ENCODE measurements at places on chromosomes 4 and X.

GRCh38 chr4:78704317-78704716, 71.8 kb upstream of the BMP2K start:
- no peak for DNase-seq

- peak; percentile 72 for DNase-seq
Measured at GRCh38 chr4:159171287-159171686, 68.4 kb downstream of the RAPGEF2 start.

- DNase-seq = no peak
Measured at GRCh38 chrX:153640045-153640686, 6.8 kb upstream of the DUSP9 start.

DNA sequence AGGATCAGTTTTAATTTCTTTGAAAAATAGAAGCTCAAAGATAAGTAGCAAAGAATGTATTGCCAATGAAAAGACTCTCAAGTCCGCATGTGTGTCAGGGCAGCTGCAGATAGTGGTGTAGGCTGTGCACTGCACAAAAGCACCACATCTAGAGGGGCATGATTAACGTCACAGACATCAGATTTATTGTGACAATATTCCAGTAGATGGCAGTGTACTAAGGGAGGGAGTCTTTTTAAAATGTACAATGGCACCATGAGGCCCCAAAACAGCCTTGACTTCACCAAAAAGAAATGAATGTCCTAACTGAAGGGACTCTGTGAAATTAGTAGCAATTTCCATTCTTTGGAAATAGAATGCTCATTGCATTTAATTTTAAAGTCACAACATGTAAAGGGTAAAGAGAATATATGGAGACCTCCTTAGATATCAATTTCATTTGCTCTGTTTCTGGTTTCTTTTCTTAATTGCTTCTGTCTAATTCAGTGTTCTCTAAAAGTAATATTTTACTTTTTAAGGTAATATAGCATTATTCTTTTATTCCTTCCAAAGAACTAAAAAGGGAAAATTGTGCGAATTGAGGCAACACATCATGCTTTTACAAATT, 98.4 kb downstream of the ZNF827 start:
- DNase-seq = peak; percentile 52

- DNase-seq = no peak
Measured at GRCh38 chr4:126238013-126238412, 923.3 kb downstream of the FAT4 start.

DNA sequence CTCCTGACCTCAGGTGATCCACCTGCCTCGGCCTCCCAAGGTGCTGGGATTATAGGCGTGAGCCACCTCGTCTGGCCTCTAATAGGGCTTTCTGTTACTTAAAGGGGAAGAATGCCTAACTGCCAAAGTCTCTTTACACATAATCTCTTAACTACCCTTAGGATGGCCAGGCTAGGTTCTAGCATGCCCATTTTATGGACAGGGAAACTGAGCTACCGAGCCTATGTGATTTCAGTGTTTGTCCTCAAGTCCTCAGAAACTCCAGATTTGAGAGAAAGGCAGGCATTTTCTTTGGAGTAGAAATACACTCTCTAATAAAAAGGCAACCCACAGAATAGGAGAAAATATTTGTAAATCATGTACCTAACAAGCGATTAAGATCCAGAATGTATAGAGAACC, 12.4 kb upstream of the GLOD5 start:
- DNase-seq = no peak

GRCh38 chrX:104270916-104271512, 16.3 kb upstream of the ESX1 start:
- DNase-seq = peak; percentile 51

- DNase-seq = no peak
Measured at GRCh38 chr4:174918058-174918457, at the start of gene ADAM29. Gene ADAM29 (plus strand): TSS chr4:174918358. CDS start chr4:174975526, 57,168 bp downstream.

DNA sequence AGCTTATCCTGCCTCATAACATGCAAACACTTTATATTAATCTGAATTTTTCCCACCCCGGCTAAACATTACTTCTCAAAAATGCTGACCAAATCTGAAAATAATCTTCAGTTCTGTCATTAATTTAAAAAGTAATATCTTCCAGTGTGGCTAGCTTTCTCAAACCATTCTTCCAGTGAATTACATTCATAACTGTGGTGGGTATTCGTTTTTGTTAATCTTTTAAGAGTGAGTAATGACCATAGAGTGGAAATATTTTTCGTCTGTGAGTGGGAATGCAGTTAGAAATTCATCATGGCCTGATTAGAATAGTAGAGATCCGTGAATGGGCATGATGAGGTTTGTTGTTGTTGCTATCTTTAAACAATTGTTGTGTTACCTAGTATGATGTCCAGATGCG, 138.6 kb upstream of the SFRP2 start:
- DNase-seq = no peak

- no peak for DNase-seq
Measured at GRCh38 chr4:79623021-79623870, 215.2 kb upstream of the GK2 start.

GRCh38 chrX:25213611-25214010, 197.8 kb upstream of the ARX start:
- no peak for DNase-seq

GRCh38 chr4:88804234-88804633, 106.6 kb upstream of the NAP1L5 start:
- DNase-seq = no peak

GRCh38 chrX:140866446-140866845, 135.9 kb upstream of the SPANXB1 start:
- peak; percentile 1 for DNase-seq

GRCh38 chr4:107991945-107992630, 2.4 kb downstream of the HADH start:
- no peak for DNase-seq

DNA sequence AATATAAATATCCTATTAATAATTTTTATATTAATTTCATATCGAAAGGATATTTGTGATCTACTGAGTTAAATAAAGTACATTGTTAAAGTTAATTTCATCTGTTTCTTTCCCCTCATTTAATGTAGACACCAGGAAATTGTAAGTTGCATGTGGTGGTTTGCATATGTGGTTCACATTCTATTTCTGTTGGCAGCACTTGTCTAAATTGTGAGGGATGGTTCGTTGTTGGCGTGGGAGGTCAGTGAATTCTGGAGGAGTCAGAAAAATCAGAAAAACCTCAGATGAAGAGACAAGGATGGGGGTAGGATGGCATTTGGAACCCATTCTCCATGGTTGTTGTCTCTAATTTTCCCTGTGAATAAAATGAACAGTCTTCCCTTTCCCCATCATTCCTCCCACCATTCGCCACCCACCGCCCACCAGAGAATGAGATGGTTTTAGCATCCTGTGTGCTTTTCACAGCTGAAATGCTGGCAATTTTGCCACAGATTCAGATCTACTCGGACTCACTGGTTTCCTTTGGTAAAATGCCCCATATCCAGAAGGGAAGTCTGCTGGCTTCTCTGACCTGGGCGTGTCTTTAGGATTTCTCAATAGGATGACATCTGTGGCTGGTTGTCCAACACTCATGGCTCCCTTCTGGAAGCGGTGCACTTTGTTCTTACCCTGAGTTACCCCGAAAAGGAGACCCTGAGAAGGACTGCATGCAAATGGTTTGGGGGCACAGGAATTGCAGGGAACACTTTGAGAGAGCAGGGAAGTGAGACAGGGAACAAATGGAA, 52.3 kb downstream of the LGI2 start:
- DNase-seq = no peak

GRCh38 chrX:125219852-125220251, 99.8 kb upstream of the TEX13C start:
- no peak for DNase-seq

- no peak for DNase-seq
Measured at GRCh38 chr4:62517716-62518115, 1317.6 kb downstream of the ADGRL3 start.

GRCh38 chr4:48901196-48901595, 5.4 kb downstream of the OCIAD2 start:
- DNase-seq = no peak

GRCh38 chr4:180950377-180950776, 1292.8 kb upstream of the TENM3 start:
- DNase-seq = peak; percentile 39

DNA sequence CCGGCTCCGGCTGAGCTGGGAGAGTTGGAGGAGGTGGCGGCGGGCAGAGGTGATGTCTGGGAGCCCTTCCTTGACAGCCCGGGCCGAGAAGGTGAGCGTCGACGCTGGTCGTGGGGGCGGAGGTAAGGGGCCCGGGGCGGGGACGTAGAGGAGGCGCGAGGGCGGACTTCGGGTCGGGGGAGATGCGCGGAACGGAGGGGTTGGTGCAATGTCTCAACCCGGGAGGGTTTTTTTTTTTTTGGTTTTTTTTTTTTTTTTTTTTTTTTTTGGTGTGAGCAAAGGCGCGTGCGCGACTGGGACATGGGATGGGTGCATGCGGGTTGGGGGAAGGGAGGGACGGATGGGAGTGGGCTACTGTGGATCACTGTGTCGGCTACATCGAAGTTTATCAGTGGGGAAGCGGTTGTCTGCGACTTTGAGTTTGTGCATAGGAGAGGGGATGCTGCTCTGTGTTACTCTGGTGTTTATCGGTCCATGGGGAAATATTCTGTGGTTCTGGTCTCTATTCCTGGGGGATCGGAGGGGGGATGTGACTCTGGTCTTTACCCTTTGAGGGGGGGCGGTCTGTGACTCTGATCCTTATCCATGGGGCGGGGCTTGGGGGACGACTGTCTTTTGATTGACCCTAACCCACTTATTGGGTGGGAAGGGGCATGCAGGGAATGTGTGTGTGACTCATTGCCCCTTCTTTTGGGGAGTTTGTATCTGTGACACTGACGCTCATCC, 537 bp downstream of the RBM10 start:
- DNase-seq = no peak

- no peak for DNase-seq
Measured at GRCh38 chr4:131248314-131248713, 1900.8 kb upstream of the PCDH10 start.

GRCh38 chr4:183362916-183363542, 40.8 kb upstream of the CLDN24 start:
- DNase-seq = peak; percentile 63

DNA sequence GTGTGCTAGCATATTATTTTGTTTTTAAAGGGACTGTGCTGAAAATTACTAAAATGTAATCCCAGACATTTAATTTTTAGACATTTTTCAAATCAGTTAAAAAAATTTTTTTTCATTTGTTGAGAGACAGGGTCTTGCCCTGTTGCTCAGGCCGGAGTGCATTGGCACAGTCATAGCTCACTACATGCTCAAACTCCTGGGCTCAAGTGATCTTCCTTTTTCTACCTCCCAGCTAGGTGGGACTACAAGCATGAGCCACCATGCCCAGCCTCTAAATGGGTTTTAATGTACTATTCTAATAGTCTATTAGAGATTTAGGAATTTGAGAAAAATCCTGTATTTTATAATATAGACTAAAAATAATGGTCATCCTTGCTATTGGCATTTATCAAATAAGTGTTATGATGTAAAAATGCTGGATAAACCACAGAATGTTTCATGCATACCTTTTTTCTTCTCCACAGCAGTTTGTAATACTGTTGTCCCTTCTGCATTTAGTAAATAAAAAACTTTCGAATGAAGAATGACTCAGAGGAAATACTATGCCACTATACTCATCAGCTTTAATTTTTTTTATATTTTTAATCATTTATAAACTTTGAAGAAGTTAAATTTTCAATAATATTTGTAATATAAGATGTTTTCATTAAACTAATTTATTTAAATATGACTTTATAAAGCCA, 29.9 kb downstream of the CPEB2 start:
- DNase-seq = peak; percentile 46

DNA sequence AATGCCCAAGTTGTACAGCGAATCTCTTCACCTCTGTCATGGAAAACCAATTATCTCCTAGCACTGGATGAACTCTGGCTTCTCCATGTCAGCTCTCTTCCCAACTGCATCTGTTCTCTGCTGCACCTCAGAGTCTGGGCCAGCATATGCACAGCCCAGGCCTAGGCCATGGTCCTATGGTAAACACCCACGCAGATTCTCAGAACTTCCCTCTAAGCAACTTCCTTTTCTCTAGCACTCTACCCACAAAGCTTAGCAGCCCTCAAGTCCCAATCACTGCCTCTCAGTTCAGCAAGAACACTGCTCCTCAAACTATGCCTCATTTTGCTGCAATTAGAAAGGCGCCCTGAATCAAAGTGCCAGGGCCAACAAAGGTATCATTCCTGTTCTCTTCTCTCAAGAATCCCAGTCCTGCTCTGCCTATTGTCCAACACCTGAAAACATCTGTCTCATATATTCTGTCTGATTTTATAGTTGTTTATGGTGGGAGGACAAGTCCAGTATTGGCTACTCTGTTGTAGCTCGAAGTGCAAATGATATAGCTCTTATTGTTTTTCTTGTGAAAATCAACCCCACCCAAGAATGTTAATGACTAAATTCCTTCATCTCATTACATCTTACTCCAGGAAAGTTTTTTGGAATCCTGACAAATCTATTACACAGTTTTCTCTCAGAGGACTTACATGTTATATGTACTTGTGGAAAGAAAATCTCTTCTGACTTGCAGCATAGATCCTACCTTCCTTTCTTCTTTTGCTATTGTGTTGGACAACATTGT, 85.4 kb downstream of the DCHS2 start:
- no peak for DNase-seq

GRCh38 chrX:9745417-9746115, 20.1 kb downstream of the GPR143 start:
- DNase-seq = peak; percentile 39

GRCh38 chrX:46831765-46832327, 5.0 kb upstream of the RP2 start:
- peak; percentile 83 for DNase-seq

DNA sequence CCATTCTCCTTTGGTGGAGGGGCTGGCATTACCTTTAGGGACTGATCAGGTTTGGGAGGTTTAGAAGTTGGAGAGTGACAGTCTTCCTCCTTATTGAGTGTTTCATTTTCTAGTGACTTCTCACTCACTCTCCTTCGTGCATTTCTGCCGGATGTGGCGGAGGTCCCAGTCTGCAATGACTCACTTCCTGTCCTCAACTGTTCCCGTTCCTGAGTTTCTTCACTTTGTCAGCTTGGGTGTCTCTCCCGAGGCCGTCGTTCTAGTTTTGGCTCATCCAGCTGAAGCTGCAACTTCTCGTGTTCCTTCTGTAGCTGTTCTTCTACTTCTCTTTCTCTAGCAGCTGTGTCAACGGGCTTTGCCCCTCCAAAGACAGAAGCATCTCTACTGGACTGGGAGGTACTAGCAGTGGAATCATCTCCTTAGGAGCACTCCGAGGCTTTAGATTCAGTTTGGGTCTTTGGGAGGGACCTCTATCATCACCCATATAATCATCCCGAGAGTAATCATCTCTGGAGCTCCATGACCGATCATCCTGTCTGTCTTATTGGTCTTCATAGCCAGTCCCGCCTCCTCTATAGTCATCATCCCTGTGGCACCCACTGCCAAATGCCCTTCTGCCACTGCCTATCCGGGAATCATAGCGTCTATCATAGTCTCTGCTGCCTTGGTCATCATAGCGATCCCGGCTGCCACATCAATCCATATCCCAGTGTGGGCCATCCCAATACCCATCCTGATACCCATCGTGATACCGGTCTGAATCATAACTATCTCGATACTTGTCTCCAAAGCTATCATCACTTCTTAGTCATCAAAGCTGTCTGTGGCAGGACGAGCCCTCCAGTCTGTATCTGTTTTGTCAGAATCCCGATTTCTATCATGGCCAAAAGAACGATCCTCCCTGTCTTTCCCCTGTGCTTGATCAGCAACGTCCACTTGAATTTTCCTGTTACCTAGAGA, 35.3 kb upstream of the VSIG4 start:
- DNase-seq = no peak
